ENCODE measurements at places on chromosomes 7 and 10.

GRCh38 chr10:61835069-61835945 is 66.2 kb upstream of the ARID5B start:
- DNase-seq: no peak

- DNase-seq: no peak
These were observed 68.2 kb upstream of the AHR start for GRCh38 chr7:17230099-17230807.

DNA sequence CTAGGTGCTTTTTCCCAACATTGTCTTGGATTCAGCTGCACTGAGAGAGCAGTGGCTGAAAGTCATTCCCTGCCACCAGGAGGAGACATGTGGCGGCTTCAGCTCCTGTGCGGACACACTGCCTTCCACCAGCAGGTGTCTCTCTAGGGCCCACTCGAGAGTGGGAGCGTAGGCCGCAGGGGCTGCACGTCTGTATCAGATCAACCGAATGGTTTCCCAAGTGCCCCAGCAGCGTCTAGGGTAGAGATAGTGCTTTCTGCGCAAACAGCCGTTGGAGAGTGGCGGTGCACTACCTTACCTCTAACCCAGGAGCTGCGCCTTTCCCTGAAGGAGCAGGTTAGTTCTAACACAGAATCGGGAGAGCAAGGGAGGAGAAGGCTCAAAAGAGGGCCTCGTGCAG is 31.7 kb downstream of the PAPOLB start:
- DNase-seq: peak; percentile 71

GRCh38 chr10:33179067-33179466 is 155.4 kb downstream of the NRP1 start:
- DNase-seq: no peak

DNA sequence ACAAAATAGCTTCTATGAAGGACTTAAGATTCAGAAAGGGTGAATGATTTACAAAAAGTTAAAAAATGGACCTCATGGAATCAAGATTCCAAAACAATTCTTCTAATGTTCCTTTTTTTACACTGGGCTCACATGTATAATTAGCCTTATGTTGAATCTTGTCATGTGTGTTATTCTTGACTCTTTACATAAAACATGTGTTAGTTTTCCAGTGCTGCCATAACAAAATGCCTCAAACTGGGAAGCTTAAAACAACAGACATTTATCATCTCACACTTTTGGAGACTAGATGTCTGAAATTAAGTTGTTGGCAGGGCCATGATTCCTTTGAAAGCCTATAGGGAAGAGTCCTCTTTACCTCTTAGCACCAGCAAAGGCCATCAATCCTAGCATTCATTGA is 192.5 kb upstream of the SORCS1 start:
- no peak for DNase-seq

- no peak for DNase-seq
These were observed 48.1 kb upstream of the TES start for GRCh38 chr7:116162254-116162653.

GRCh38 chr7:7562736-7563135 is 3.9 kb upstream of the MIOS start:
- DNase-seq: no peak

GRCh38 chr7:55502858-55503440 is 69.4 kb downstream of the VOPP1 start:
- no peak for DNase-seq

GRCh38 chr7:156180451-156181229 is 368.4 kb upstream of the SHH start:
- DNase-seq: no peak

DNA sequence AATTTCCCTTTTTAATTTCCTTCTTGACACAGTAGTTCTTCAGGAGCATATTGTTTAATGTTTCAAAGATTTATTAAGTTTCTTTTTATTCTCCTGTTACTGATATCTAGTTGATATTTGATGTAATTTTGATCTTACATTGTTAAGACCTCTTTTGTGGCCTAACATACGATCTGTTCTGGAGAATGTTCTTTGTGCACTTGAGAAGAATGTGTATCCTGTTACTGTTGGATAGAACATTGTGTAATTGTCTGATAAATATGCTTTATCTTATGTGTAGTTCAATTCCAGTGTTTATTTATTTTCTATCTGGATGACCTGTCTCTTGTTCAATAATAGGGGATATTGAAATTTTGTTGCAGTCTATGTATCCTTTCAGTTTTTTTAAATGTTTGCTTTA is 106.7 kb downstream of the ITGB1 start:
- no peak for DNase-seq

DNA sequence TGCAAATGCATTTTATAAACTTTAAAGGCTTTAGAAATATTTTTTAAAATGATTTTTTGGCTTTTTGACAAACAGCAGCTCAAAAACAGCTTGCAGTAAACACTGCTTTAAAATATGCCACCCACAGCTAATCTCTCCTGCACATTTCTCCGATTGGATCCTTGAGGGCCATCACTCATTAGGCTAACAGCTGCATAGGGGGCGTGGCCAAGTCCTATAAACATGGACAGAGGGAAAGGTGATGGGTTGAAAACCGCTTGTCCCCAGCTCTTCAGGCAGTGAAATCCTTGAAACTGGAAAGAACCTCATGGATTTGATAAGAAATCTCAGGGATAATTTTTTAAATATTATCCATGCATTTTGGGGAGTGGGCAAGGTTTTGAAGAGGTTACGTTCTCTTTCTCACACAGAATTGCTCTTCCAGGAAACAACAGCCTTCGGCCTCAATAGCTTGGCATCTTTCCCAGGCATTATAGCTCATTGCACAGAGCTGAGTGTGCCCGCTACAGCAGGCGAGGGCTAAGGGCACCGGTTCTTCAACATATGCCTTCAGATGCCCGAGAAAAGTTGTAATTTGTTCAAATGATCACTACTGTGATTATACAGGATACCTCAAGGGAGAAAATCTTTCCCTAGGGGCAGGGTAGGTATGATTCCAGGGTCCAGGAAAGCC is 1.7 kb downstream of the PLEKHS1 start:
- DNase-seq: peak; percentile 28

DNA sequence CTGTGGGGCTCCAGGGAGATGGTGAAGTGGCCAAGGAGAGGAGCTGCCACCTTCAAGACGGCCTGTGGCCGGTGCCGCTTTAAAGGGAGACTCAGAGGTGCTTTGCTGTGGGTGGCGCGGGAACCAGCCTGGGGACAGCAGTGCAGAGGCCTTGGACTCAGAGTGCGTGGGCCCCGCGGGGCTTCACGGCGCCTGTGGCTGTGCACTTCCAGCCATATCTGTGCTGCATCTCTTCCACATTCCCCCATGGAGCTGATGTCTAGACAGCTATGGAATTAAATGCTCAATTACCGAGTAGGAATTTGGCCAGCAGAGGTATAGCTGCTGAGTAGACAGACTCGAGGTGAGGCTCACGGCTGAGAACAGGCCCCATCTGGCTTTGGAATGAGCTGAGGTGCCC is 41.7 kb downstream of the HTRA1 start:
- no peak for DNase-seq

DNA sequence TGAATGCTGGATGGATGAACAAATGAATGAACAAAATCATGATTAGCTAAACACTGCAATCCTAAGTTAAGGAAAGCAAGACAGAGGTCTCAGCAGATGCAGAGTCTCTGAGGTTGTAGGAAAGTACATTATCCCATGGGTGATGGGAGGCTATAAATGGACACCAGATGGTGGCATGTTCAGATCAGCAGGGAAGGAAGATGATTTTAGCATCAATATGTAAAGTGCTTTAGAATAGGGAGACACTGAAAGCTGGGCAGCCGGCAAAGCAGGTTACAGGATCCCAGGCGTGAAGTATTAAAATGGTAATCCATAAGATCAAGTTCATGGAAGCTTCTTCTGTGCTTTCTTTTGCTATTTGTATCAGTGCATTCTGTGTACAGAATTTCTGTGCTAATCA is 7.9 kb upstream of the RAPGEF5 start:
- peak; percentile 60 for DNase-seq

- DNase-seq: peak; percentile 73
These were observed 121.9 kb downstream of the PTPRZ1 start for GRCh38 chr7:121994625-121995410.

Measured in NCI-H1694 (cell line).